T-helper 17 cell (primary cell): ENCODE measurements at places on chromosomes 12 and 14.

GRCh38 chr12:45708363-45708762 is 21.1 kb upstream of the ARID2 start:
- DNase-seq: no peak

- no peak for DNase-seq
These were observed 147.7 kb upstream of the SYT10 start for GRCh38 chr12:33587354-33587753.

GRCh38 chr12:51382173-51382572 is 9.0 kb downstream of the GALNT6 start:
- no peak for DNase-seq

GRCh38 chr14:49546766-49547165 is 39.4 kb downstream of the RPS29 start:
- DNase-seq: no peak

GRCh38 chr12:31714406-31715271 is 14.2 kb downstream of the AMN1 start:
- no peak for DNase-seq

- DNase-seq: no peak
These were observed 210.4 kb downstream of the SPTSSA start for GRCh38 chr14:34251662-34252061.

DNA sequence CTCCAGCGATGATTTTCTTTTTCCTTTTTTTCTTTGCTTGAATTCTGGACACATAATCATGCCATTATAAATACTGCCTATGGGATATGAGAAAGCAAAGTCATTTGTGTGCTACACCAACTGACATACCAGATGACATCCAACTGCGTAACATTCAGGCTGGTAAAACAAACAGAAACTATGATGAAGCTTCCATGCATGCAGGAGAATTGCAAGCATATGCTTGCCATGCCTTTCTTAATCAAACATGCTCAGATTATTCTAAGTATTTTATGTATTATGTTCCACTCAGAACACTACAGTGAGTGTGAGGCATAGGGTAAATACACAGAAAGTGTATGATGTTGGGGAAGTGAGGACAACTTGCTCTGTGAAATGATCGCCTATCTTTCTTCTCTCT is 97.4 kb downstream of the C12orf50 start:
- no peak for DNase-seq

- DNase-seq: no peak
These were observed 131.3 kb downstream of the ITPR2 start for GRCh38 chr12:26701604-26702215.

- no peak for DNase-seq
These were observed 67.4 kb downstream of the MVK start for GRCh38 chr12:109640961-109641360.

- DNase-seq: no peak
These were observed 82.4 kb downstream of the TTC9 start for GRCh38 chr14:70724110-70724509.

- no peak for DNase-seq
These were observed 56.0 kb downstream of the TTC9 start for GRCh38 chr14:70697701-70698100.

GRCh38 chr12:95870897-95871296 is 12.1 kb downstream of the SNRPF start:
- DNase-seq: no peak

GRCh38 chr12:19238540-19238939 is 109.0 kb downstream of the PLEKHA5 start:
- no peak for DNase-seq

DNA sequence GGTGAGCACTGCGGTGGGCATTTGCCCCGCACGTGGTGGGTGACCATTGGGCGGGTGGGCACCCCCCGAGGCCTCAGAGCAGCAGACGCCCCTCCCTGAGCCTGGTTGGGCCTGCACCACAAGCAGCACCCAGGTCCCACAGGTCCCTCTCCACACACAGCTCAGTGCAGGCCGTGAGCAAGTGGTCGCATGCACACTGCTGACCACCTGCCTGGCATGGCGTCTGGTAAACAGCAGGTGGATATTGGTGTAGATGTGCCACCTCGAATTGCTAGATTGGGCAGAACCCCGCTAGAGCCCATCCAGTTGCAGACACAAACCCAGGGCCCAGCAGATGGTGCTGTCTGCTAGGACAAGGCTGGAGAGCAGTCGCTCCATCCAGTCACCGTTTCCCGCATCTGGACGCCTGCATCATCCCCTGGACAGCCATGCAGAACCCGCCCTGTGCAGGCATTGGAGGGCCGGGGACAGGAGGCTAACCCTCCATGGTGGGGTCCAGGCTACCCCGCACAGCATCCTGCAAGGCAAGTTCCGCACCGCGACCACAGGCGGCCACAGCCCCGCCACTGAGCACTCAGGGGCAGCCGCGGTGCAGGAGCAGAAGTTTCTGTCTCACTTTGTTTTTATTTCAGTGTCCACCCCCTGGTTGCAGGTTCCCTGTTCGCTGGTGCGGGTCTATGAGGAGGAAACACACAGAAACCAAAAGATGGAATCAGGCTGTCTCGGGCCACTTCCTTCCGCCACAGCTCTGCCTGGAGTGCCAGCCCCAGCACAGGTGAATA is 45.6 kb upstream of the RIMBP2 start:
- no peak for DNase-seq

DNA sequence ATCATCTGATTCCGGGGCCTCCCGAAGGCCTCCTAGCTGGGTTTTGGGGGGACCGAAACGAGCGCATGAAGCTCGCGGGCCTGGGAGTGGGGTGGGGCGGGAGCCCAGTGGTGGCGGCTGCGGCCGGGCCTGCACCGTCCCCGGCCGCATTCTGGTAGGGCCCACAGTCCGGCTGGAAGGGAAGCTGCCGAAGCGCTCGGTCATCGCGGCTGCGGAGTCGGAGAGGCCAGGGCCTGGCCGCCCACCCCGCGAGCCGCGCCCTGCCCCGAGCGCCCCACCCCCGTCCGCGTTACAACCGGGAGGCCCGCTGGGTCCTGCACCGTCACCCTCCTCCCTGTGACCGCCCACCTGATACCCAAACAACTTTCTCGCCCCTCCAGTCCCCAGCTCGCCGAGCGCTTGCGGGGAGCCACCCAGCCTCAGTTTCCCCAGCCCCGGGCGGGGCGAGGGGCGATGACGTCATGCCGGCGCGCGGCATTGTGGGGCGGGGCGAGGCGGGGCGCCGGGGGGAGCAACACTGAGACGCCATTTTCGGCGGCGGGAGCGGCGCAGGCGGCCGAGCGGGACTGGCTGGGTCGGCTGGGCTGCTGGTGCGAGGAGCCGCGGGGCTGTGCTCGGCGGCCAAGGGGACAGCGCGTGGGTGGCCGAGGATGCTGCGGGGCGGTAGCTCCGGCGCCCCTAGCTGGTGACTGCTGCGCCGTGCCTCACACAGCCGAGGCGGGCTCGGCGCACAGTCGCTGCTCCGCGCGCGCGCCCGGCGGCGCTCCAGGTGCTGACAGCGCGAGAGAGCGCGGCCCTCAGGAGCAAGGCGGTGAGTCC is at the start of gene KLC1:
Gene KLC1, plus strand, starts transcription at position 528 of the 819 bp plus-strand sequence. CDS start 25,354 bp downstream, outside the sequence.
- peak; percentile 79 for DNase-seq

DNA sequence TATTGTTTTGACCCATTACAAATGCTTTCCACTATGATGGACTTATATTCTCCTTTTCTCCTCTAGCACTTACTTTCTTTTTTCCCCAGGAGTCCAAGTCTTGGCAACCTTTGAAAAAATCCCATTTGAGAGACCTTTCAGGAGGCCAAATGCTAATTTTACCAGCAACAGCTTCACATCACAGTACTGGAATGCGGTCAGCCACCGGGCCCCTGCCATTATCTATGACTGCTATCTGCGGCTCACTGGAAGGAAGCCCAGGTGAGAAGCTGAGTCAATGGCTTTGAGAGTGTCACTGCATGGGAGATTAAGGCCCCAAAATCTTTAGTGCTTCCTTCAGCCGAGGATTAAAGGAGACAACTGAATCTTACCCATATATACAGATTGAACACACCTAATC is 64.2 kb downstream of the ERGIC2 start:
- DNase-seq: no peak

- DNase-seq: no peak
These were observed 15.4 kb downstream of the ISCA2 start for GRCh38 chr14:74508844-74509428.

- no peak for DNase-seq
These were observed 125.5 kb upstream of the FAR2 start for GRCh38 chr12:29023436-29024076.

GRCh38 chr12:128137140-128137539 is 129.8 kb upstream of the TMEM132C start:
- DNase-seq: no peak

DNA sequence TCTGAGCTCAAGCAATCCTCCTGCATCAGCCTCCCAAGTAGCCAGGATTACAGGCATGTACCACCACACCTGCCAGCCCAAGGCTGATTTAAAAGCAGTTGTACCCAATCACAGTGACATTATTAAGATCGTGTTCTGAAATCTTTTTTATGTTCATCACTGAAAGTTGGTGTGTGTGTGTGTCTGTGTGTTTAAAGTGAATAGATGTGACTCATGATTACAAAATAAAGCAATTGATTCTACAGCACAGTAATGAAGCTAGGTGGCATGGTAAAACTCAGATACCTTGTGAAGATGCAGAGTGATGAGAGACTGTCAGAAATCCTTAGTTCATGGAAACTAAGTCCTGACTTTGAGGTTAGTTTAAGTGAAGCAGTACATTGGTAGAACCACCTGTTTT is 74.2 kb upstream of the ATP2B1 start:
- no peak for DNase-seq

GRCh38 chr14:99768381-99768780 is 24.8 kb upstream of the EML1 start:
- DNase-seq: no peak

DNA sequence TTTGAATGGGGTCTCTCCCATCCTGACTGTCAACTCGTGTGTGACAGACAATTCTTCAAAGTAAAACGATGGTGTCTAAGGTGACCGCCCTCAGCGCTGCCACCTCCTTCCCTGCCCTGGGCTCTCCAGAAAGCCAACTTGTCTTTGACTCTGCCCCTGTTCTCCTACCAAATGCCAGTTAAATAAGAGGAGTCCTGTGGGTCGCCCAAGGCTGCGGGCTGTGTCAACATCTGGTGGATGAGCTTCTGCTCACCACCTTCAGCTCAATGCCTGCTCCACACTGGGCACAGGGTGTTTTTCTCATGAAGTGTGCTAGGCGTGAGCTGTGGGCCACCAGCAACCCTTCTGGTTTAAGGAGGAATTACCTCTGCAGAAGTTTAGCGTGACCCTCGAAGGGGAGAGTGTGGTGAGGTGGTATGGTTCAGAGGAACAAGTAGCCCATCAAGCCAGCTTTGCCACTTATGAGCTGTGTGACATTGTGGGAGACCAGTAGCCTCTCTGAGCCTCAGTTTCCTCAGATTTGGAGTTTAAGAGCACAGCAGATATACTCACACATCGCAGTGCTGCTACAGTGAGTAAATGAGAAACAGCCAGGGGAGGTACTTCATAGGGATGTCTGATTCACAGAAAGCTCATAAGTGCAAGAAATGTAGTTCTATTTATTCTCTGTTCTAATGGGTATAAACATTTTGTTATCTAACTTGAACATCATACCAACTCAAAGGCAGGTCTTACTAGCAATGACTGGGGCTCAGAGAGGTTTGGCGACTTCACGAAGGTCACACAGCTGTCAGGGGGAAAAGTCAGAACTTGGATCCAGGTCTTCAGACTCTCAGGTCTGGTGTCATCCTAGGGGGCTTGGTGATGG is 12.1 kb downstream of the SERPINA1 start:
- no peak for DNase-seq

- no peak for DNase-seq
These were observed 56.4 kb downstream of the UBR7 start for GRCh38 chr14:93263416-93263815.

DNA sequence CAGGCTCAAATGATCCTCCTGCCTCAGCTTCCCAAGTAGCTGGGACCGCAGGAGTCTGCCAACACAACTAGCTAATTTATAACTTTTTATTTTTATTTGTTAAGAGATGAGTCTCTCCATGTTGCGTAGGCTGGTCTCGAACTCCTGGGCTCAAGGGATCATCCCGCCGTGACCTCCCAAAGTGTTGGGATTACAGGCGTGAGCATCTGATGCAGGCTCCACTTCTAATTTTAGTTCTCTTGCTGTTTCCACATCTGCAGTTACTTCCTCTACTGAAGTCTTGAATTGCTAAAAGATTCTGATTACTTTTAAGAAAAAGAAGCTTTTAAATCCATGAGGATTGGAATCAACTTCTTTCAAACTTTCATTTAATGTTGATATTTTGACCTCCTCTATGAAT is 13.4 kb upstream of the SNX6 start:
- no peak for DNase-seq

- no peak for DNase-seq
These were observed 57.3 kb upstream of the E2F7 start for GRCh38 chr12:77122661-77123060.

DNA sequence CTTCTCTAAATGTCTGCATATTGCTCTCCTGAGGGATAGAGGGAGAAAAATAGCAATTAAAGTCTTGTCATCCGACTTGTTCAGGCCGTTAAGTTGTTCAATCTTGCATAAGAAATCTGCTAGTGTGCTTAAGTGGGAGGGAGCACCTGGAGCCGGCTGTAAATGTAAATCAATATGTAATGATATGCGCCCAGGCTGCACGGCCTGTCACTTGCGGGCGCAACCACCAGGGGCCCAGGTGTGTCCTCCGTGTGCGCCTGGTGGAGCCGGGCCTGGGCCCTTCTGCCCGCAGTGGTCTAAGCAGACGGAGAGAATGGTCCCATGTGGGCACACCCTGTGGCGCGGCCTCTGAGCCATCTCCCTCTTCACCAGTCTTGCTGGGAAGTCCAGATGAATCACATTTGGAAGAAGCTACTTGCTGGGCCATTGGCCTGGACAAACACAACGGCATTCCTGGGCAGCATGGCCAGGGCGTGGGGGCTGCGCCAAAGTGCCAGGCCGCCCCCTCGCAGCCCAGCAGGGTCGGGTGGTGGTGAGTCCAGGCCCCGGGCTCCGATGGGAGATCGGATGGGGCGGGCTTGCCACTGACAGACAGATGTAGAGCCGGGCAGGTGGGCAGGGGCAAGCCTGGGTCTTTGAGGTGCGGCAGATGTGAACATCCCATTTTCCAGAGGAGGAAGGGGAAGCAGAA is 193.3 kb upstream of the C14orf180 start:
- DNase-seq: no peak

GRCh38 chr14:74964787-74965485 is 9.5 kb upstream of the PGF start:
- DNase-seq: no peak

DNA sequence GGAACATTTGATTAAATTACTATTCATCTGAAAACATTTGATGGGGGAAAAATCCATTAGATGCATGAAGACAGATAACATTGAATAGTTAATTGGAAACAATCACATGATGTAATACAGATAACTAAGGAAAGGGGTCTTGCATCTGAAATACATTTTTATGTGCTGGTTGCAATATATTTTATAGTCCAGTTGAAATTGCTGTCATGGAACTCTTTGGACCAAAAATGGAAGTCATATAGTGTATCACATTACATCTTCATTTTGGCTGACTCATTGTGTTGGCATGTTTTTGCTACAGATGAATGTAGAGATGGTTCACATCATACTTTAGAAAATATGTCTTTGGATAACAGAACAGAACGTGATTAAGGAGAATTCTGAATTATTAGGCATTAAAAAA is 43.0 kb upstream of the GNPNAT1 start:
- no peak for DNase-seq
